ENCODE measurements at places on chromosomes 16 and 17. TPM values are rescaled to one million over a fixed set of nuclear protein-coding genes. Genes with fewer than 3 reads are reported as not detected.

- DNase-seq, result peak; percentile 81
- H3K36me3 ChIP-seq, result peaks cover 6% of the 10 kb centered on the region
- H3K4me3 ChIP-seq, result no peak overlapping the region
- H3K27me3 ChIP-seq, result no peaks in the 10 kb centered on the region
- peak overlapping the region; percentile 96 for H3K27ac ChIP-seq
Observed at GRCh38 chr17:40922239-40922638, 15.2 kb downstream of the KRT23 start.

- H3K27me3 ChIP-seq, result no peaks in the 10 kb centered on the region
- no peaks in the 10 kb centered on the region for H3K36me3 ChIP-seq
- H3K4me3 ChIP-seq, result no peak overlapping the region
- no peaks in the 10 kb centered on the region for H3K4me1 ChIP-seq
Observed at GRCh38 chr16:60755907-60756306, 1280.3 kb downstream of the CDH8 start.

DNA sequence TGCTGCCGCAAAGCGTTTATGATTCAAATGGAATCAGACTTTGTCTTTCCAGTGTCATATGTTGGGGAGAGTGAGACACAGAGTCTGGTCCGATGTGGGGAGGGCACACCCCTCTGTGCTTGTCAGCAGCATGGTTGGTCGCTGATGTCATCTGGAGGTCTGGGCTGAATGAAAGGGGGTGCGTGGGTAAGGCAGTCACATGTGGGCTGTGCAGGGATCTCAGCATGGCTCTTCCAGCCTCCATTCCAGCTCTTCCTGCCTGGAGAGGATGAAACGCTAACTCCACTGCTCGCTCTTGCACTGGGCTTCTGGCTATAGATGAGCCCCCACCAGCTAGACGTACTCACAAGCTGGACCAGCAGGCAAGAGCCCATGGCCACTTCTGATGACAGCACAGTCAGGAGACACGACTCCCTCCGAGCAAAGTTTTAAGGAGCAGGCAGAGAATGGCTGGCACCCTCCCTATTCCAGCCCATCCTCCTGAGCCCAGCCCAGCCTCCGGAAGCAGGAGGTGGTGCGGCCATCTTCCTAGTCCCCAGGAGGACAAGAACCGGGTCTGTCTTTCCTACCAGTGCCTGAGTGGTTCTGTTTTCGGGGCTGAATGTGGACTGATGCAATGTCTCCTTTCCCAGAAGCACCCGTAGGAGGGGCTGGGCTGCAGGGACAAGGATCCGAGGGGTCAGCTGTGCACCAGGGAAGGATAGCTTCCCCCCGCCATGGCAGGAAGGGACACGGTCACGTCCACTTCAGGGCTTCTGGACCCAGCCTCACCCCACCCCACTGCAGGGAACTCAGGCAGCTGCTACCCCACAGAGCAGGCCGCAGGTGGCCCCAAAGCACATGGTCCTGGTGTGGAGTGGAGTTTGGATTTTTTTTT lies 41.5 kb upstream of the CBFA2T3 start:
- H3K36me3 ChIP-seq, result no peaks in the 10 kb centered on the region
- peak overlapping the region; percentile 58 for H3K4me3 ChIP-seq
- DNase-seq, result no peak

GRCh38 chr16:54875443-54875842 lies 55.2 kb upstream of the IRX5 start:
- DNase-seq, result no peak
- H3K4me3 ChIP-seq, result no peak overlapping the region
- peaks cover 7% of the 10 kb centered on the region for H3K4me1 ChIP-seq
- no peak overlapping the region for H3K27ac ChIP-seq
- H3K36me3 ChIP-seq, result no peaks in the 10 kb centered on the region
- peaks cover 2% of the 10 kb centered on the region for H3K27me3 ChIP-seq

DNA sequence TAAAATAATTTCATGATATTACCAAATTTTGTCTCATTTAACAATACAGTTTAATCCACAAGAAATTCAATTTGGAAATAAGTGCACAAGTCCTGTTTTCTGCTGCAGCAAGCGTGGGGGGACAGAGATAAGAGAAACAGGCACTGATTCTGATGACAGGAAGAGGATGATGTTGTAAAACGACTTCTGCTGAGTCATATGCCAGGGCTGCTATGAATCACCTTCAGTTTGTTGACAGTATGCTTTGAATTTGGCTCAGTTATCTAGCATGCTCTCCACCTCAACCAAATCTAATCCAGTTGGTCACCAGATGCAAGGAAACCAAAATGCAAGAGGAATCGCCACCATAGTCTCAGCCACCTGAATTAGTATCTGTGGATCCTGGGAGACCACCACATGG lies 244.1 kb upstream of the MON1B start:
- H3K27ac ChIP-seq, result no peak overlapping the region
- peak; percentile 1 for DNase-seq
- no peaks in the 10 kb centered on the region for H3K36me3 ChIP-seq
- no peaks in the 10 kb centered on the region for H3K4me1 ChIP-seq

GRCh38 chr17:50364061-50364458 lies 8.9 kb downstream of the MRPL27 start:
- no peak overlapping the region for H3K4me3 ChIP-seq
- H3K27me3 ChIP-seq, result no peaks in the 10 kb centered on the region
- H3K36me3 ChIP-seq, result peaks cover 11% of the 10 kb centered on the region
- H3K27ac ChIP-seq, result peak overlapping the region; percentile 81
- H3K4me1 ChIP-seq, result peaks cover 41% of the 10 kb centered on the region

GRCh38 chr17:13759518-13760335 lies 158.0 kb upstream of the HS3ST3A1 start:
- H3K36me3 ChIP-seq, result no peaks in the 10 kb centered on the region
- no peak overlapping the region for H3K4me3 ChIP-seq
- no peak for DNase-seq
- no peak overlapping the region for H3K27ac ChIP-seq
- no peaks in the 10 kb centered on the region for H3K4me1 ChIP-seq

GRCh38 chr17:8362651-8363332 lies 13.7 kb downstream of the KRABD2 start:
- H3K27ac ChIP-seq, result peak overlapping the region; percentile 80
- peak; percentile 58 for DNase-seq
- H3K36me3 ChIP-seq, result no peaks in the 10 kb centered on the region
- no peaks in the 10 kb centered on the region for H3K27me3 ChIP-seq
- peaks cover 55% of the 10 kb centered on the region for H3K4me1 ChIP-seq

DNA sequence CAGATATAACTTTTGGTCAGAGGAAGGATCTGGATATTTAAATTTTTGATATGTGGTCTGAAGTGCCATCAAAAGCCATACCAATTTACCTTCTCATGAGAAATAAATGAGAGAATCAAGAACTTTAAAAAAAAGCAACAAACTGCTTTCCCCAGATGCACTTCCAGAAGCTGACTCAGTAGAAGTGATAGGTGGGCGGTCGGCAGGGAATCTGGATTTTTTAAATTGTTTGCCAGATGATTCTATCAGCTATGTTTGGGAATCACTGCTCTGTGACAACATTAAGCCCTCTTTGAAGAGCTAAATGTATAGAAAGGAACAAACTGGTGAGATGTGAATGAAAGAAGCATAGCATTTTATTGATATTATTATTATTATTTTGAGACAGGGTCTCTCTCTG lies 19.2 kb downstream of the CDH3 start:
- H3K36me3 ChIP-seq, result no peaks in the 10 kb centered on the region
- H3K27ac ChIP-seq, result no peak overlapping the region
- no peak for DNase-seq
- H3K27me3 ChIP-seq, result no peaks in the 10 kb centered on the region
- peaks cover 56% of the 10 kb centered on the region for H3K4me1 ChIP-seq
- no peak overlapping the region for H3K4me3 ChIP-seq

DNA sequence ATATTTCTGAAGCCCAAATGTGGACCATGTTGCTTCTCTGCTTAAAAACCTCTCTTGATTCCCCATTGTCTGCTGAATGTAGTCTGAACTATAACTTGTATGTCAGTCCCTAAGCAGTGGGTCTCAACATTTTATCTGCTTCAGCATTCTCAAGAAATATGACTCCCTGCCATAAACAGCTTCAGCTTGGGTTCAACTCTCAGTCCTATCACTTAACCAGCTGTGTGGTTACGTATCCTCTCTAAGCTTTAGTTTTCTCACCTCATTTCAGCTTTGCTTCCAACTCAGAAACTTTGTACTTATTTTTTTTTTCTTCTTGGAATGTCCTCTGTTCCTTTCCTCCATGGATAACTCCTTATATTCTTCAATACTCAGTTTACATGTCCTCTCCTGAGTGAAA lies 4.6 kb upstream of the DDX52 start:
- no peak for DNase-seq
- H3K36me3 ChIP-seq, result no peaks in the 10 kb centered on the region
- H3K4me1 ChIP-seq, result peaks cover 36% of the 10 kb centered on the region

DNA sequence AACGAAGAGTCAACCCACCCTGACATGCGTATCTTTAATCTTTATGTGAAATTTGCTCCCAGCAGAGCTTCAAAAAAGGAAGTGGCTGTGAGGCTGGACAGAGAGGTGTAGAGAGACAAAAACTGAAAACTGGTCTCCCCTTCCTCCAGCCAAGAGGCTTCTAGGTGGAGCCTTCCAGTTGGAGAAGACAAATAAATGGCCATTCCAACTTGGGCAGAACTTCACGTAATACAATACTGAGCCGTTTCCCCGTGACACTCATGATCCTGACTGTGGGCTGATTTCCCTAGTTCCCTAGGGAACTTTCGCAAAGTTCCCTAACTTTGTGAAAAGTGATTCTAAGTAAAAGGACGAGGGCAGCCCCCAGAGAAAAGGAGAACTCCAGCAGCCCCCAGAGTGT lies 78.8 kb downstream of the ZFHX3 start:
- peaks cover 3% of the 10 kb centered on the region for H3K27me3 ChIP-seq
- H3K4me1 ChIP-seq, result peaks cover 45% of the 10 kb centered on the region
- no peak for DNase-seq

HNF1B gene
- not detected for total RNA-seq

ELAC2 gene
- total RNA-seq, result 63.8 TPM

CCL2 gene
- 58.8 TPM for total RNA-seq

SOCS3 gene
- total RNA-seq, result 33.6 TPM

Measured in HFFc6 (cell line).